Activated CD4-positive, alpha-beta memory T cell treated with anti-CD3 and anti-CD28 coated beads for 36 hours (primary cell): ENCODE measurements at places on chromosomes 13 and 19. TPM values are rescaled to one million over a fixed set of nuclear protein-coding genes. Genes with fewer than 3 reads are reported as not detected.
A peak's percentile ranks its signal among the peaks of the same experiment; 100 is the strongest.

GRCh38 chr19:55178781-55179599 is 1.1 kb downstream of the SYT5 start:
- no peak overlapping the region for H3K27ac ChIP-seq
- DNase-seq: peak; percentile 92
- H3K36me3 ChIP-seq: no peaks in the 10 kb centered on the region
- peaks cover 18% of the 10 kb centered on the region for H3K4me1 ChIP-seq
- H3K4me3 ChIP-seq: peak overlapping the region; percentile 51

GRCh38 chr13:112802802-112803195 is 113.0 kb downstream of the ATP11A start:
- peaks cover 10% of the 10 kb centered on the region for H3K4me1 ChIP-seq
- H3K36me3 ChIP-seq: peaks cover 18% of the 10 kb centered on the region
- H3K27ac ChIP-seq: peak overlapping the region; percentile 33
- H3K4me3 ChIP-seq: no peak overlapping the region
- H3K27me3 ChIP-seq: no peaks in the 10 kb centered on the region

DNA sequence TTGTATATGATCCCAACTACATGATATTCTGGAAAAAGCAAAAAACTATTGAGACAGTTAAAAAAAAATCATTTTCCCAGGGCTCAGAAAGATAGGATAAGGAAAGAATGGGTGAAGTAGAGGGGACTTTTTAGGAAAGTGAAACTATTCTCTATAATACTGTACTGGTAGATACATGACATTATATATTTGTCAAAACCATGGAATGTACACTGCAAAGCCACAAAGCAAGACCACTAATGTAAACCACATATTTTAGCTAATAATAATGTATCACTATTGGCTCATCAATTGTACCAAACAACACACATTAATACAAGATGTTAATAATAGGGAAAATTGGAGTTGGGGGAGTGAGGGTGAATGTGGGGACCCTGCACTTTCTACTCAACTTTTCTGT is 182.6 kb downstream of the EFNB2 start:
- peaks cover 20% of the 10 kb centered on the region for H3K27me3 ChIP-seq
- DNase-seq: no peak
- no peaks in the 10 kb centered on the region for H3K36me3 ChIP-seq
- no peaks in the 10 kb centered on the region for H3K4me1 ChIP-seq
- H3K4me3 ChIP-seq: no peak overlapping the region

DNA sequence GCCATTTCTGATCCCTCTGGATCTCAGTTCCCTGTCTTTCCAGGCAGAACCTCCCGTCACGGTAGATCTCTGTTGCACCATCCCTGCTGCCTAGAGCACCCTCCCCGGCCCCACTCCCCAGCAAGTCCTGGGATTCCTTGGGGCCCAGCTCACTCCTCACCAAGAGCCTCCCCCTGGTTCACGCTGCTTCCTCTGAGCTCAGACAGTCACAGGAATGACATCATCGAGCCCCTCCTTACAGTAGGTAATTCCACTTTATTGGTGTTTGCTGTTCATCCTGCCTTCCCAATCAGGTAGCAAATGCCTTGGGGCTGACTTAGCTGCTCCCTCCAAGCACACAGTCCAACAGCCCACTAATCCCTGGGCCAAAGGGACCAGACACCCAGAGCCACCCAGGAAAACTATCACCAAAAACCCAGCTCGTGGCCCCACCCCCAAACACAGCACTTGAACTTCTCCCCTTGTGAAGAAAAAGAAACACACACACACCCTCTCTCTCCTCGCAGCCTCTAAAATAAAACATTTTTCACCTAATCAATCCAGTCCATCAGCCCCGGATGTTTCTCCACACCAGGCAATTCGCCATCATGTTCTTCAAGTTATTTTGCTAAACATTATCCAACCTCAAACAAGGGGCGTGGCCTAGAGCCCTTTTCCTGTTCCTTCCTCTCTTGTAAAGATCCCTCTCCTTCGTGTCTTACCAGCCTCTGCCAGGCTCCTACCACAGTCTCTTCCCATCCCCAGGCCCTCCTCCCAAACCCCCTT is 2.5 kb downstream of the NAPA start:
- H3K4me1 ChIP-seq: peaks cover 71% of the 10 kb centered on the region
- H3K36me3 ChIP-seq: peaks cover 7% of the 10 kb centered on the region
- peak overlapping the region; percentile 61 for H3K27ac ChIP-seq
- DNase-seq: no peak
- no peaks in the 10 kb centered on the region for H3K27me3 ChIP-seq

DNA sequence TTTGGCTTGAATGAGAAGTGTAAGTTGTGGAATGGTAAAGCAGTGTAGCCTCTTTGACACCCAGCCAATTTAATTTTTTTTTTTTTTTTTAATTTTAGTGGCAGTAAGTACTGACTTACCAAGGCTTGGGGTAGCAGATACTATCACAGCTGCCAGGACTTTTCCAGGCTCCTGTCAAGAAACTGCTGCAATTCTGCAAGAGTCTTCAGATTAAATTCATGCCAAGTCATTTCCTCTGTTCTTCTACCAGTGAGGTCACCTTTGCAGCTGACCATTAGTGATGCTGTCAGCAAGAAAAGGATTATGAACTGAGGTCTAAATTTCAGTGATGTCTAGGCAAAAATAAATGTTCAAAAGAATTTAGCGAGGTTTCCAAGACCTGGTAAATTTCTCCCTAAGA is 91.2 kb downstream of the GGACT start:
- H3K36me3 ChIP-seq: no peaks in the 10 kb centered on the region
- peaks cover 2% of the 10 kb centered on the region for H3K27me3 ChIP-seq
- H3K27ac ChIP-seq: no peak overlapping the region
- DNase-seq: no peak

DNA sequence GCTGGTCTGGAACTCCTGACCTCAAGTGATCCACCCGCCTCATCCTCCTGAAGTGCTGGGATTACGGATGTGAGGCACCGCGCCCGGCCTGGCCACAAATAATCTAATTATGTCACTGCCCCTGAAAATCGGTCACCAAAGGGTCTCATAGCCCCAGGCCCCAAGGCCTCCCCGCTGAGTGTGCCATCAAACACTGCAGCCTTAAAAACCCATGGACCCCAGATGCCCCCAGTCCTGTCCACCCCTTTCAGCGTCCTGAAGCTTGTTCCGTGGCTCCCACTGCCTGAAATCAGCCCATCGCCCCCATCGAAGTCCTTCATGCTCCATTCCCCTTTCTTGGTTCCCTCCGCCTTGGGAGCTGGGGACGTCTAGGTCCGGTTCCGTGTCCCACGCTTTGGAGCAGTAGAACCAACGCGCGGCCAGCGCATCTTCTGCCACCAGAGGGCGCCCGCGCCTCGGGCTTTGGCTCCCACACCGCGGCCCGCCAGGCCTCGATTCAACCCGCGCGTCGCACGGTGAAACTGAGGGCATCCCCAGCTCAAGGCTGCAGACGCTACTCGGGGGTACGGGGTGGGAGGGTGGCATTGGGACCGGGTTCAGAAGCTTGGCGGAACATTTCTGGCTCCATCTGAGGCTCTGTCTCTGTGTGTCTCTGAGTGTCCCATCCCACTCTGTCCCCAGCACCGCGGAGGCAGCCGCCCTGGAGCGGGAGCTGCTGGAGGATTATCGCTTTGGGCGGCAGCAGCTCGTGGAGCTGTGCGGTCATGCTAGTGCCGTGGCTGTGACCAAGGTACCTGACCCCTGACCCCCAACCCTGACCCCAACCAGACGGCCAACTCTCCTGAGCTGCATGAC is 3.5 kb downstream of the YJEFN3 start:
- H3K4me1 ChIP-seq: peaks cover 11% of the 10 kb centered on the region
- no peak overlapping the region for H3K27ac ChIP-seq
- H3K4me3 ChIP-seq: no peak overlapping the region
- H3K36me3 ChIP-seq: peaks cover 3% of the 10 kb centered on the region
- peak; percentile 89 for DNase-seq
- no peaks in the 10 kb centered on the region for H3K27me3 ChIP-seq

DNA sequence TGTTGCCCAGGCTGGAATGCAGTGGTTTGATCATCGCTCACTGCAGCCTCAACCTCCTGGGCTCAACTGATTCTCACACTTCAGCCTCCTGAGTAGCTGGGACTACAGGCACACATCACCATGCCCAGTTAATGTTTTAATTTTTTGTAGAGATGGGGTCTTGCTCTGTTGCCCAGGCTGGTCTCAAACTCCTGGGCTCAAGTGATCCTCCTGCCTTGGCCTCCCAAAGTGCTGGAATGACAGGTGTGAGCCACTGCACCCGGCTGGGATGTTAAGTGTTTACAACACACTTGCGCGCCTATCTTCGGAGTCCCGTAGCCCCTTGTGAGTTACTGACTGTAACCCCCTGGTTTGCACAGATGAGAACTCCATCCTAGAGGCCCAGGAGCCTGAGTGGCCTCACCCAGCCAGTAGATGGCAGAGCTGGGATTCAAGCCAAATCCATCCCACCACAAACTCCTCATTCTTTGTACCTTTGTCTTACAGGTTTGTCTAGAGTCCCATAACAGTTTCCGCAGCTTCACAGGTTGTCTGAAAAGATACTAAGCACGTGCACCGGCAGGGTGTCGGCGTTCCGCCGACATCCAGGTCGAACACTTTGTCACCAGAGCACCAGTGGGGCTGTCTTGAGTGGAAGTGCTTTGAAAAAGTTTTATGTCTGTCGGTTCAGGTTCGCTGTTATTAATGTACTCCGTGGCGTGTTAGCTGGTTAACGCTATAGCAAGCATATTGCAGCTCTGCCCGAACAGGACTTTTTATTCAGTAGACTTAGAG is 14.7 kb downstream of the MAG start:
- no peaks in the 10 kb centered on the region for H3K4me1 ChIP-seq
- no peak overlapping the region for H3K4me3 ChIP-seq
- DNase-seq: peak; percentile 31
- H3K27ac ChIP-seq: no peak overlapping the region
- no peaks in the 10 kb centered on the region for H3K36me3 ChIP-seq

The TNNI3 gene
- total RNA-seq: not detected

The PLK5 gene
- total RNA-seq: not detected

The ZNF844 gene
- 2.5 TPM for total RNA-seq

The DIAPH3 gene
- 31.3 TPM for total RNA-seq

The GSX1 gene
- total RNA-seq: not detected

The LIM2 gene
- total RNA-seq: 0.36 TPM

The SHC2 gene
- 0.21 TPM for total RNA-seq

The IGFL1 gene
- not detected for total RNA-seq

The ZNF66 gene
- total RNA-seq: 5.0 TPM
